ENCODE measurements at places on chromosomes 6 and 20.

GRCh38 chr6:14066782-14067406, 50.7 kb upstream of the CD83 start:
- peak; percentile 31 for DNase-seq

DNA sequence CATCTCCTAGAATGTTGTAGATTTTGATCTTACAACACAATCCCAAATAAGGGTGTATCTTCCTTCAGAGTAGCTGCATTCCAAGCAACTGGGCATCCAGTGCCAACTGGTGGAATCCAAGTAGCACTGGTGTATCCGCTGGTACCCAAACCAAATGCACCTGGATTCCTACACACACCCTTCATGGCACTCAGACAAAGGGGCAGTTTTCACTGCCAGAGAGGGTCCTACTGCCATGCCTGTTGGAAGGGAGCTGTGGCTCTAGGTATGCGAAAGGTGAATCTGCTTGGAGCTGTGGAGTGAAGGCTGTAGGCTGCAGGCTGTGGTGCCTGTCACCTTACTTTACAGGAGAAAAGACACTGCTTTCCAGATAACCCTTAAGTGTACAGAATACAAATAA, 17.0 kb upstream of the CLDN20 start:
- DNase-seq: no peak

DNA sequence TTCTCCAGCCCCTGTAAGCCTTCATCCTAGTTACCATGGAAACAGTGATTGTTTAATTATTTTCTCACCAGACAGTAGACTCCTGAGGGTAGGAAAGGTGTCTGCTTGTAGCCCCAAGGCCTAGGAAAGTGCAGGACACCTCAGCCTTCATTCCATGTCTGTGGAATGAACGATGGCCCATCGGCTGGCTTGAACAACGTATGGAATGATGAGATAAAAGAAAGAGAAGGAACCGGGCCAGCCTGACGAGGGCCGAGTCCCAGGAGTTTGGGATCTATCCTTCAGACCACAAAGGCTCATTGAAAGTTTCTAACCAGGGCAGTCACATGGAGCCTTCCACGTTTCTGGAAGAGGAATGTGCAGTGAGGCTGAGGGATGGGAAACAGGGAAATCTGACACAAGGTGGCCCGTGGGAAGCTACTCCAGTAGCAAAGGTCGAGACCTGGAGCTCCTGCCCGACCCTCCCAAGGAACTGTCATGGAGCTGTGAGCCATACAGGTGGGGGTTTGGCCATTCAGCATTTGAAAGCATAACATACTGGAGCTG, 46.1 kb downstream of the PRDM1 start:
- no peak for DNase-seq

- no peak for DNase-seq
These were observed 52.7 kb downstream of the ADGRF1 start for GRCh38 chr6:46989398-46989797.

- DNase-seq: peak; percentile 43
These were observed 9.0 kb downstream of the ADA start for GRCh38 chr20:44642203-44643153.

DNA sequence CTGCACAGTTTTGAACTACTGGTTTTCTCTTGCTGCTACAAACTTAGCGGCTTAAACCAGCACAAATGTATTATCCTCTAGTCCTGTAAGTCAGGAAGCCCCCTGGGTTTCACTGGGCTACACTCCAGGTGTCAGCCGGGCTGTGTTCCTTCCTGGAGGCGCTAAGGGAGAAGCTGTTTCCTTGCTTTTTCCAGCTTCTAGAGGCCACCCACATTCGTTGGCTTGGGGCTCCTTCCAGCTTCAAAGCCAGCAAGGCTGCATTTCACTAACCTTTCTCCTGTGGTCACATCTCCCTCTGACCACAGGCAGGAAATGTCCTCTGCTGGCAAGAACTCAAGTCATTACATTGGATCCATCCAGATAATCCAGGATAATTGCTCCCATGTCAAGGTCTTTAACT, 350.6 kb upstream of the PLCB4 start:
- no peak for DNase-seq

DNA sequence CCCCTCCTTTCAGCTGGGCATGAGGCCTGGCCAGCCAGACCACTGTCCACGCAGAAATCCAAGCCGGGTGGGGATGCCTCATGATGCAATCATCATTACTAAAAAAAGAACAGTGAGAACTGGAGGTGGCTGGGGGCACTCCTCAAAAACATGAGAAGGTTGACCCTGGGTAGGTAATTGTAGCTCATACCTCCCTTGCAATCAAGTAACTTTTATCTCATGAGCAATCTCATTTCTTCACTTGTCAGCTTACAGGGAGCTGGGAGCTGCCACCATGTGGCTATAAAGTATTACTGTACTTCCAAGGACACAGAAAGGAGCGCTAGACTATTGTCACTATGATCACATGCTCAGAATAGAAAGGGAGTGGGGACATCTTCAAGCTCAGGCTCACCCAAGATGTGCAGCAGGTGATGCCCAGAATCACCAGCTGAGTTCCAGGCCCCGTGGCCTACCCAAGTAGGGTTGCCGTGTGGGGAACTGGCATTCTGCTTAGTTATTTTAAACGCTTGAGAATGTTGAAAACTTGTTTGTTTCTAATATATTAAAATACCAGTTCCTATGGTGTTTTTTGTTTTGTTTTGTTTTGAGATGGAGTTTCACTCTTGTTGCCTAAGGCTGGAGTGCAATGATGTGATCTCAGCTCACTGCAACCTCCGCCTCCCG, 3.0 kb upstream of the CDH26 start:
- no peak for DNase-seq

DNA sequence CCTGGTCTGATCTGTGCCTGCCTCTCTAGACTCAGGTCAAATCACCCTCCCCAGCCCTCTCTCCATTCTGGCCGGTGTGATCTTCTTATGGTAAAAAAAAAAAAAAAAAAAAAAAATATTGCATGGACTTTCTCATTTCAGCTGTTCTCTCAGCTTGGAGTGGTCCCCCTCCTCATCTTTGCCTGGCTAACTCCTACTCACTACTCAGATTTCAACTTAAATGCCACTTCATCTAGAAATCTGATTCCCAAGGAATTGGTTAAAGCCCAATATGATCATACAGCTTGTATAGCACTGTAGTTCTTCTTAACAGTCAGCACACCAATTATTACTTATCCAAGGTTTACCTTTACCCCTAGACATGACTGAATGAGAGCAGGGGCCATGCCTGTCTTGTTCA, 105.9 kb upstream of the CARMIL1 start:
- DNase-seq: no peak

DNA sequence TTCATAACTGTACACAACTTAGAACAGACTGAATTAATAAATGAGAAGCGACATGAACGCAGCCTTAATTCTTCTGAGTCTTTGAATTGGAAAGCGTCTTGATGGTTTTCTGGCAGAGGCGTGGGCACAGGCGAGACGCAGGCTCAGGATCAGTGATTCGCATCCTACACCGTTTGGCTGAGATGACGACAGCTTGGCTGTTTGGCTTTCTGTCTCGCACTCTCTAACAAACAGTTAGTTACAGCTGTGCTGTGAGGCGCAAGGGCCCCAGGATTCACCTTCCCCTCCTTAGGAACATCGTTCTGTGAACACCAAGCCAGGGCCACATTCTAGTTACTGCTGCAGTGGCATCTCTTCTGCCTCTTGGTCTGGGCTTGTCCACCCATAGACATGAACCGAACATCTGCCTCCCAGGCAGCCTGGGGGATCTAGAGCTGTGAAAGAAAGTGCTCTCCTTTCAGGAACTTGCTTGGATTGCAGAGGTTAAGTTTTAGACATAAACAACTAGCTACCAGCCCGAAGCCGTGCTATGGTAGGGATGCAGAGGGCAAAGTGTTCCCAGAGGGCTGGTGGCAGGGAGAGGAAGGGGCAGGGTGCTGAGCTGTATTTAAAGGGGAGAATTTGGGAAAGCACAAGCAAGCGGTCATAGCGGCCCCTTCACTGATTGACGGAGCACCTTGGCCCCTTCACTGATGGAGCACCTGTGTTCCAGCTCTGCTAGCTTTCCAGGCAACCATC, 49.6 kb downstream of the TCP11 start:
- no peak for DNase-seq

DNA sequence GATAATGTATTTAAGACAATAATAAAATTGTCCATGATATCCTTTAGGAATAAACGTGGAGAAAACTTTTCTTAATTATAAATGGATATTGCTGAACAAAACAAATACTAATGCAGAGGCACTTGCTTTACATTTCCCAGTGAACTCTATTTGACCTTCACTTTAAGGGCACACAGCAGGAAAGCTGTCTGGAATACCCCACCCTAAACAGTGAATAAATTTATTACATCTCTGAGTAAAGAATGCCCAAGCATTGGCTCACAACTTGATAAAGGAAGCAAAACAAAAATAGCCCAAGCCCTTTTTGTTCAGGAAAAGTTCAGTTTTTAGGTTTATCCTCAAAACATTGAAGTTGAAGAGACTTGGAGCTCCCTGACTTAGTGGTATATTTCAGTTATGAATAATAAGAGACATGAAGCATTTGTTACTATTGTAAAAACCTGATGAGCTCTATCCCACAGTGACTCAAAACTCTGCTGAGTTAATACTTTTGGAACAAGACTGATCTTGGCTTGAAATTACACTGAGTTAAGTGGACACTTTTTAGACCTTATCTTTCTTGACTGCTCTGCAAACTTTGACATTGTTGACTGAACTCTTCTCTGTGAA, 353.9 kb downstream of the BCKDHB start:
- no peak for DNase-seq

GRCh38 chr20:58073945-58074856, 154.3 kb downstream of the ANKRD60 start:
- no peak for DNase-seq

GRCh38 chr20:24723186-24723585, 225.9 kb upstream of the CST7 start:
- no peak for DNase-seq
